ENCODE measurements at places on chromosomes 2 and 18.

DNA sequence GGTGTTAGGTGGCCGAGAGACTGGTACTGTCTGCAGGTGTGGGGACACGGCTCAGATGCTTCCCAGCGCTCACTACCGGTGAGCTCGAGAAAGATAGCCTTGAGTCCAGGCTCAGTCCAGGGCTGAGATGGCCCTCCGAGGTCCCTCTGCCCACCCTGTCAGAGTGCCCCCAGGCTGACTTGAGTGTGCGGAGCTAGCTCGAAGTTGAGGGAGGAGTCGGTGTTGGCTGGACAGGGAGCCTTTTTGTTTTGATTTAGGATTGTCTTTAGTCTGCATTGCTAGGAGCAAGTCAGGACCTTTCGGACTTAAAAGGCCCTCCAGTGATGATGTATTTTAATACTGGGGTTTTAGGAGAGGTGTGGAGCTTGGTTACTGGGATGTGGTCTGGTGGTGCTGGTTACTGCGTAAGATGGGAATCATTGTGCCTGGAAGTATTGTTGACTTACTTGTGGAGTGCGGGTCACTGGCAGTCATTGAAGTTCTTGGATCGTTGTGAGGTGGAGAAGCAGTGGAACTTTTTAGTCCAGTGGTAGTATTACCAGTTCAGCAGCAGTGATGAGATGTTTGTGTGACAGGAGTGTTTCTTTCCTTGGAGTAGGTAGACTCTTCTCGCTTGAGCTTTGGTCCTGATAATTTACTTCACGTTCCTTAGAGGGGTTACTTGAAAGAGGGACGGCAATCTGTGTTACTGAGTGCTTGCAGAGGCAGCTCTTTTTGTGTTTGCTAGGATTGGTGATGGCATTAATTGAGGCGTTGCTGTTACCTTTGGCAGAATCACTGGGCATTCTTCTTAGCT lies 633 bp downstream of the KIAA1328 start:
- no peak for DNase-seq

- DNase-seq, result no peak
These were observed 262.6 kb downstream of the TNS1 start for GRCh38 chr2:217740178-217740577.

GRCh38 chr2:234444893-234445292 lies 52.0 kb downstream of the ARL4C start:
- DNase-seq, result peak; percentile 76

DNA sequence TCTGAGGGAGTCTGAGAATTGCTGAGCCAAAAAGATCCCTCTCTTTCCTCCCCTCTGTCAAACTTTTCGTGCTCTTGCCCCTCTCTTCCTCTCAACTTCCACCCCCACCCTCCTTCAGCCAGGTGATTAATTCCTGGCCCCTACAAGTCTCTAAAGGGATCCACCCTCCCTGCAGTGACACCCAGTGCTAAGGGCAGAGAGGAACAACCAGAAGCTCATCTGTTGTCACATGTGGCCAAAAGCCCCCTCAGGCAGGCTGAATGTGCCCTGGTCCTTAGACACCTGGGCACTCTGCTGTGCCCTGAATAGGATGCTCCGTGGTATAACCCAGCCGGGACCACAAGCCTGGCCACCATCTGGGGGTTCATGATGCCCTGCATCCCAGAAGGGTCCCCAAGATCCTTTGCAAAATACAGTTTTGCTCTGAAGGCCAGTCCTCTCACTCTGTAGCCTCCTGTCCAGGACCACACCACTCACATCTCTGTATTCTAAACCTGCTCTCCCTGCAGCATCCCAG lies 234.4 kb downstream of the BCL11A start:
- DNase-seq, result no peak

GRCh38 chr2:217098435-217098834 lies 238.6 kb upstream of the TNP1 start:
- DNase-seq, result no peak

- no peak for DNase-seq
These were observed 38.4 kb downstream of the LONRF2 start for GRCh38 chr2:100283724-100284501.

DNA sequence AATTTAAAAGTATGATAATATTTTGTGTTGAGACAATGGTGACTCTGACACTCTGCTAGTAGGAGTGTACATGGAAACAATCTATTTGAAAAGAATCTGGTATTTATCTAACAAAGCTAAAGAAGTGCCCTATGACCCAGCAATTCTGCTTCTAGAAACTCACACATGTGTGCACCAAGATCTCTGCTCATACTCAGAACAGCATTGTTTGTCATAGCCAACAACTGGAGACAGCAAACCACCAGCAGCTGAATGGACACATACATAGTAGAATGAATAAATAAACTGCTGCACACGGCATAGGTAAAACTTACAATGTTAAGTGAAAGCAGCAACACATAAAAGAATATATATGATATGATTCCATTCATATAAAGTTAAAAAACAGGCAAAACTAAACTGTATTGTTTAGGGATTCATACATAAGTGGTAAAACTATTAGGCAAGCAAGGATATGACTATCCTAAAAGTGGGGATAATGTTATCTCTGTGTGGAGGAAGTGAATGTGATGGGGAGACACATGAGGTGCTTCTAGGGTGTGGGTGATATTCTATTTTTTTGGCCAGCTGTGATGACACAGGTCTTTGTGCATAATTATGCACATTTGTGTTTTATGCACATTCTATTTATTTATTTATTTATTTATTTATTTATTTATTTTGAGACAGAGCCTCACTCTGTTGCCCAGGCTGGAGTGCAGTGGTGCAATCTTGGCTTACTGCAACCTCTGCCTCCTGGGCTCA lies 71.1 kb downstream of the RFTN2 start:
- no peak for DNase-seq

DNA sequence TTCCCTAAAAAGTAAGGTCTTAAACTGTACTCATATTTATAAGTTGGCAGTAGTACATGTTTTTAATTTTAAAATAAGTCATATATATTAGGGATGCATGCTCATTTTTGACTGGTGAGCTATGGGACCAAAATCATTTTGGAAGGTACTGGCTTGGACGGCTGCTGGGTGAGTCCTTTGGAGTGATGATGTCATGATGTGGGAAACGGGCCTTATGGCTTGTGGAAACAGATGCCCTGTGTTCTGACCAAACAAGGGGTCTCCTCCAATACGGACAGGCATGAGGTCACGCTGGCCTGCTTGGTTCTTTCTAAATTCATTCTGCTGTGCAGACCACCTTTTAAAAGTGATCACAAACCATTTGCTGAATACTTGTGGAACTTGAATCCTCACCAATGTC lies 109.2 kb upstream of the MGAT5 start:
- DNase-seq, result no peak

GRCh38 chr18:4157352-4157751 lies 297.8 kb downstream of the DLGAP1 start:
- DNase-seq, result no peak

DNA sequence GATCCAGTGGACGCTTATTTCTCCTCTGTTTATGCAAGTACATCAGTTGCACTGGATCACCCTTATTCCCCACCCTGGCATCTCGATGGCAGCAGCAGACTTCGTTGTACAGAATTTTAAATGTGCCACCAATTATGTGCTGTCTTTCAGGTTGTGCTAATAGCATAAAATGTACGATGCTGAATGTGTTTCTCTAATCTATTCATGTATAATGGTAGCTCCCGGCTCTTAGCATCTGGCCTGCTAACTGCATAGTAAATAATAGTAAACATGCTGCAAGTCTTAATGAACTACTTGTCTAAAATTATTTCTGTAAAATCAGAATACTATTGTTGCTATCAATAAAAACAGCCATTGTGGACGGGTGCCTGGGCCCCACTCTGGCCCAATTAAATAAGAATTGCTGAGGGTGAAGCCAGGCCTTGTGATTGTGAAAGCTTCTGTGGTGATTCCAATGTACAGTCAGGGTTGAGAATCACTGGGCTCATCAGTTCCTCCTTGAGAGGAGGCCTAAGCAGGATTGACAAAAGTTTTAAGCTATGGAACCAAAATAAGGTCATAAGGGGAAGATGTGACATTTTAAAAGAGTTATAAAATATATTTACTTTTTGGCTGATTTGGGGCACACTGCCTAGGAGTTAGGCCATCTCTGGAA lies 14.4 kb upstream of the MYO3B start:
- no peak for DNase-seq

DNA sequence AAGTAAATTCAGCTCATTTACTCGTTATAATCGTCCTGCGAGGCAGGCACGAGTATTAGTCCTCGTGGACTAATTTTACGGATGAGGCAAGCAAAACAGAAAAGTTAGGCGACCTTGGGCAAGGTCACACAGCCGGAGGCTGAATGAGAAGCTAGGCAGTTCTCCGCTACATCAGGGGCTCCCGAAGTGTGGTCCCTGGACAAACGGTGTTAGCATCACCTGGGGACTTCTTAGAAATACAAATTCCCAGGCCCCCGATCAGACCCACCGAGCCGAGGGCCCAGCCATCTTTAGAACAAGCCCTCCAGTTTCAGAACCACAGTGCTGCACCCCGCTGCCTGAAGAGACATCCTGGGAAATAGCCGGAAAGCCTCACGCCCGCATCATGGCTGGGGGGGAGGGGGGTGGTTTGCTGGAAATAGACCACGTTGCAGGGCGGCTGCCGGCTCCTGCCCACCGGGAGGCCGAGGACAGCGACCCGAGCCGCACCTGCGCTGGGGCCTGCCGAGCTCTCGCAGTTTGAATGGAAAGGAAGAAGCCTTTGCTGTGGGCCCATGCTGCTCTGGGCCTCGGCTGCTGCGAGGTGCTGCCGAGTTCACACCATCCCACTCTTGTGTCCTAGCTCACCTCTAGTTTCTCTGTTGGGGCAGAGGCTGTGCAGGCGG lies 72.2 kb downstream of the TFCP2L1 start:
- no peak for DNase-seq

GRCh38 chr2:10668402-10669012 lies 21.3 kb downstream of the NOL10 start:
- DNase-seq, result no peak
